Activated T-helper 17 cell treated with anti-CD3 and anti-CD28 coated beads, Interleukin-2, amount 50 U/mL, for 72 hours (primary cell): ENCODE measurements at places on chromosomes 5 and 9. TPM values are rescaled to one million over a fixed set of nuclear protein-coding genes. Genes with fewer than 3 reads are reported as not detected.

- ATAC-seq, result peak; percentile 73
Observed at GRCh38 chr9:21711504-21711903, 90.9 kb upstream of the MTAP start.

DNA sequence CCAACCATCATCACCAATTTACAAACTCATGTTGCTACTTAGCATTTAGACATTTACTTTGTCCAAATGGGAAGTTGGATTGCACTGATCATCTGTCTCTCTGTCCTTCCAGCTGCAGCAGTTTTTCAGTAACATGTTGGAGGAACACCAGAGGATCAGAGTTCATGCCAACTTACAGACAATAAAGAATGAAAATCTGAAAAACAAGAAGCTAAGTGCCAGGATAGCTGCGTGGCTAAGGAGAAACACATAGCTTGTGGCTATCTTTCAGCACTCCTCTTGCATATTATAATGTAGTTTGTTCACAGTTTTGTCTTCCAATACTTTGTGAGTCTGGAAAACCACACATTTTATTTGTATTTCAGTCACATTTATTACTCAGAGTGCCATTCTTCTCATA, 6.4 kb upstream of the ARL14EPL start:
- ATAC-seq, result no peak

The RPL37 gene
- 2,067 TPM for total RNA-seq

DNA sequence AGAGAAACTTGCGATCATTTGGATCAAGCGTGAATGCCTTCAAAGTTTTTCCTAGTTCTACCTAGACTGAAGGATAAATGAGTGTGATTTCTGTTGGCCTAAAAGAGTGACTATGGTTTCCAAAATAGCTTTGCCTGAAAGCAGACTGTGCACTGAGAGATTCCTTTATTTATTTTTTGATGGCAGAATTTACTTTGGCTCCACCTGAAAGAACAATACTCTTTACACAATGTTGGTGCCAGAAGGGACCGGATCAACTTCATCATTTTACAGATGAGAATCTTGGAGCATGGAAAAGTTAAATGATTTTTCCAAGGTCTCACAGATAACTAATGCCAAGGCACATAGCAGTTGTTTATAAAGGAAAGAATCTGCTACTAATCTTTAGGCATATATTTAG, 199.6 kb downstream of the KCTD16 start:
- ATAC-seq, result no peak

The PCDHGA8 gene
- total RNA-seq, result not detected
